ENCODE measurements at places on chromosomes 12 and 14.

DNA sequence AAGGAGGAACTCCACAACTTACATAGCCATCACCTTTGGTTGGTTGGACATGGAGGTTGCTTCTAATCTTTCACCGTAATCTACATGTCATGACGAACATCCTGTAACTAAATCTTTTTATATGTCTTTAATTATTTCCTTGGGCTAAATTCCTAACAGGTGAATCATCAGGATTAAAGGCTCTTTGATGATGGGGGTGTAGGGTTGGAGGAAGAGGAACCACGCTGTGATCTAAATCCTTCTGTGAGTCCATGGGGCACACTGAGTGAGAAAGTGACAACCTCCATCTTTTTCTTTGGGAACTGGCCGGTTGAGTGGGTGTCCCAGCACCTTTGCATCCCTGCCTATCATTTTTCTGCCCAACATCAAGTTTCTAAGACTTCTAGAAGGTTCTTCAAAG lies 31.1 kb upstream of the MAP1LC3B2 start:
- no peak for DNase-seq

GRCh38 chr12:75754698-75755097 lies 243.3 kb upstream of the KRR1 start:
- no peak for DNase-seq

DNA sequence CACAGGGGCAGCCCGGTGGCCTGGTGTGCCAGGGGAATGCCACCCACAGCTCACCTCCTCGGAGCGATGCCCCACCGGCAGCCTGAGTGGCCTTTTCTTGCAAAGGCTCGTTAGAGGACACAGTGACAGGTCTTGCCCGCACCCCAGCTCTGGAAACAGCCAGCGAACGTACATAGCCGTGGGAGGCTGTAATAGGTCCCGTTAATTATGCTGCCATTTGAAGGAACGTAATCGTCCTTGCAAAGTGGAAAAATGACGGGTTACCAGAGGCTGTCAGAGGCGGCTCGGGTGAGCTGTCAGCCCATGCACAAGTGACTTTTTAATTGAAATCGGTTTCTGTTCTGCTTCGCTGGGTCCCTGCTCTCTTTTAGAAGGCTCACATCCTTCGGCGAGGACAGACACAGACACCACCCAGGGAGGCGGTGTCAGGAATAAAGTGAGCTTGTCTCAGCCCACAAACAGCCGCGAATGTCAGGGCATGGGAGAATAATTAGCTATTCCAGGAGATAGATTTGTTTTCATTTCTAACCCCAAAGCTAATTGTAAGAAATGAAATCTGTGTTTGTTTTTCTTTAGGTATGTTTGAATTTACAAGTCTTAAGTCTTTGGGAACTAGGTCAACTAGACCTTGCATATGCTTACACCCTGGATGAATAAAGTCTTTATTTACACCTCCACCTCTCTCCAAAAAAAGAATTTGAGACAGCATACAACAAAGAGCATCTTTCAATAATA lies 77.2 kb upstream of the RFLNA start:
- no peak for DNase-seq

DNA sequence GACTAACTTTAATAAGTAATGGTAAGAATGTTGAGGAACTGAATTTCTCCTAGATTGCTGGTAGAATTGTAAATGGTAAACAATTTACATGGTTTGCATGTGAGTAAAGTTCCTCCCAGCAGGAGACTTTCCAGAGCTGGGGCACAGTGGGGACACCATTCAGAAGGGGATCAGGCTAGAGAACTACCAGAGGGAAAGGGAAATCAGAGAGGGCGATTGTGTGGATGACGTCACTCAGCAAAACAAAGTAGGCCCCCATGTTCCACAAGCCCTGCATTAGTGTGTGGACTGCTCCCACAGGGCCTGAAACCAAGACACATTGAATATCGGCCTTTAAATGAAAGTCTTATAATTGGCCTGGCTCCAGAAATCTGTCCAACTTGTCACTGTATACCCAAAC lies 9.5 kb downstream of the RNASE11 start:
- DNase-seq: no peak

- DNase-seq: no peak
Measured at GRCh38 chr12:59940631-59941342, 345.0 kb downstream of the SLC16A7 start.

GRCh38 chr14:67962215-67962644 lies 142.7 kb downstream of the RAD51B start:
- DNase-seq: no peak
